Brain microvascular endothelial cell (primary cell): ENCODE measurements at places on chromosomes 16 and 17.
A peak's percentile ranks its signal among the peaks of the same experiment; 100 is the strongest.

GRCh38 chr17:73359352-73359751, 47.6 kb upstream of the CDC42EP4 start:
- no peak for DNase-seq

DNA sequence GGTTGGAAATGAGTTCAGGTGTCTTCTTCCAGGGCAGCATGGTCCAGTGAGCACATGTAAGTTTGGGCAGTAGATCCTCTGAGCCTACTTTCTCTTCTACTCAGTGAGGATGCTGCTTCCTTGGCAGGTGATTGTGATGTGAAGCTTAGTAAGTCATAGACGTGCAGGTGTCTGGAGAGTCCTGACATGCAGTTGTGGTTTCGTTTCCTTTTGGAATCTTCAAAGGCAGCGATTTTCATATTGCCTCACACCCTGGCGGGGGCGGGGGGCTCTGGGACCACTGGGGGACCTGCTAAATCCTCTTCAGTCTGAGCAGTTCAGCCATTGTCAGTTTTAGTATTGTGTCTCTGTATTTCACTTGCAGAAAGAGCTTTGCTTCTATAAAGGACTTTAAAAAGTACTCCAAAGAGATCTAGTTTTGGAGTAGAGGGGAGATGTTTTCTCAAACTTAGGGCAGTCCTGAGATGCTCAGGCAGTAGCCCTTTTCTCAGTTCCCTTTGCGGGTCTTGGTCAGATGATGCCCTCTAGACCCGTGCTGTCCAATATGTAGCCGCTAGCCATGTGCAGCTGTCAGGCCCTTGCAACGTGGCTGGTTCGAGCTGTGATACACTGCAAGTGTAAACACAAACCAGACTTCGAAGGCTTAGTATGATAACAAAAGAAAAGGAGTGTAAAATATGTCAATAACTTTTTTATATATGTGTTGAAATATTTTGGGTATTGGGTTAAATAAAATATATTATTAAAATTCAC, 4.0 kb upstream of the CDK5R1 start:
- no peak for DNase-seq

- peak; percentile 54 for DNase-seq
Measured at GRCh38 chr16:1150511-1150982, 2.4 kb upstream of the CACNA1H start.

GRCh38 chr16:80517846-80518245, 22.9 kb upstream of the DYNLRB2 start:
- no peak for DNase-seq

GRCh38 chr16:54341892-54342776, 55.5 kb upstream of the IRX3 start:
- DNase-seq: no peak

GRCh38 chr16:4015275-4016004, 100.8 kb downstream of the ADCY9 start:
- no peak for DNase-seq

GRCh38 chr17:44287651-44288050, 19.7 kb upstream of the SLC4A1 start:
- DNase-seq: no peak

GRCh38 chr17:40436636-40437035, 6.6 kb upstream of the IGFBP4 start:
- no peak for DNase-seq

DNA sequence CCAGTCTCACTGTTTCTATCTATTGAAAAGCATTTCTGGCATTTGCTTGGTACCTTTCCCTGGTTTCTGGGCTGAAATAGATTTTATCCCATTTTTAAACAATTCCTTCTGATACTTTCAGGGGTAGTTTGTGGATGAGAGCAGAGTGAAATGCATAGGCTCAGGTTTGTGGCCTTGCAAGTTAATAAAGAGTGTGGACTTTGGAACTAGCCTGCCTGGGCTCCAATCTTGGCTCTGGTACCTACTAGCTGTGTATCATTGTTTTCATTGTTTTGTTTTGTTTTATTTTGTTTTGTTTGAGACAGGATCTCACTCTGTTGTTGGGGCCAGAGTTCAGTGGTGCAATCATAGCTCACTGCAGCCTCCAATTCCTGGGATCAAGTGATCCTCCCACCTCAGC, 175.5 kb downstream of the PRKCB start:
- DNase-seq: no peak

GRCh38 chr17:31390426-31390747, 1.1 kb upstream of the RAB11FIP4 start:
- DNase-seq: no peak

DNA sequence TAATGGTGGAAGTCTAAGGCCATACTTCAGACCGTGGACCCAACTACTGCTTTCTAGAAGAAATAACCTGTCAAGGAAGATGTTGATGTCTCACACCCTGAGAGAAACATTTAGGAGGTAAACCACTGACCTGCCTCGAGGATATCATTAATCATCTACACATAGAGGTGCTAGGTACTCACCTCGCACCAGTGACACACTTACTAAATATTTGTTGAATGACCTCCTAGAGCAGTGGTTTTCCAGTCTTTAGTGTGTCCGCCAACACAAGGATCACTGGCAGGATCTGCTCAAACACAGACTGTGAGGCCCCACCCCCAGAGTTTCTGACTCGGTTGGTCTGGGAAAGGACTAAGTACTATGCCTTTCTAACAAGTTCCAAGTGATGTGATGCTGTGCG, 197.4 kb upstream of the CACNG5 start:
- DNase-seq: no peak

DNA sequence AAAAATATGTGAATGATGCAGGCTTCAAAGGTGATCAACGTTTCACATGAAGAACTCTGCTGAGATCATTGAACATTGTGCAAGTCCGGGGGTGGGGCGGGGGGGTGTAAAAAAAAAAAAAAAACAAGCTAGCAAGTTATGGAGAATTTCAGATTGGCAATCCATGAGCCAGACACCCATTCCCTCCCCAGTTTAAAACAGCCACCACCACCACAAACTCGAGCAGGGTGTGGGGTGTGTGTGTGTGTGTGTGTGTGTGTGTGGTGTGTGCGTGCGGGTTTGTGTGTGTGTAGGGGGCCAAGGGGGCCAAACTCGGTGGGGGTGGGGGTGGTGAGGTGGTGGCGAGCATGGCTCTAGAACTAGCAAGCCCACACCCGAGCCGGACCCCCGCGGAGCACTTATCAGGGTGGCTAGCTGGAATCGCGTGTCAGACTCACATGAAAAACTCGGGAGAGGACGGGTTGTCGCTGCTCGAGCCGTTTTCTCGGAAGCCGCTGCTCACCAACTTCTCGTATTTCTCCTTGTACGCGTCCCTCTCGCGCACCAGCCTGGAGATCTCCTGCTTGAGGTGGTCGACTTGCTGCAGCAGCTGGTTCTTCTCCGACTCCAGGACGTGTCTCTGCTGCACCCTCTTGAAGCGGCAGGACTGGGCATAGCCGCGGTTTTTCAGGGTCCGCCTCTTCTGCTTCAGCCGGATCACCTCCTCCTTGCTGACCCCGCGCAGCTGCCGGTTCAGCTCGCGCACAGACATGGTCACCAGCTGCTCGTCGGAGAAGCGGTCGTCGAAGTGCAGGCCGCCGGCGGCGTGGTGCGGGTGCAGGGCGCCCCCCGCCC, 2.0 kb downstream of the MAF start:
- DNase-seq: peak; percentile 45

DNA sequence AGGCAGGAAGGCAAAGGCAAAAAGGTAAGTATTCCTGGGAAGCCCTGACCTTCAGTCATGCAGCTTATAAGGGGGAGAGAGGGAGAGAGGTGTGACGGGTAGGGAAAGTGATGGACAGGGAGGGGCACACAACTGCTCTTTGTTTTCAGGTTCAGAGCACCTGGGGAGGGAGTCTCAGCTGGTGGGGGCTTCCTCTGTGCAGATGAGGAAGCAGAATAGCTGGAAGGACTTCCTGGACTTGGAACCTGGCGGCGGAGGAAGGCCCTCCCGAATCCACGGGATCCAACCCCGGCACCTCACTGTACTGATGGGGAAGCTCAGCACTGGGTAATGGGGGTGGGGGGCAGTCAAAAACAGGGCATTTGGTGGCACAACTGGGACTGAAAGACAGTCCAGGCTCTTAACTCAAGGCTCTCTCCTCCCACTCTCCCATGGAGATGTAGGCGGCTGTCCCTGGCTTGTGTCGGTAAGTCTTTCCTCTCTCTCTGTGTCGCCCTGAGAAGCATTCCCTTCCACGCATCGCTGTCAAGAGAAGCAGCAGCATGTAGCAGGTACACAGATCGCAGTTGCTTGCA, 11.9 kb upstream of the PITPNM3 start:
- DNase-seq: no peak

DNA sequence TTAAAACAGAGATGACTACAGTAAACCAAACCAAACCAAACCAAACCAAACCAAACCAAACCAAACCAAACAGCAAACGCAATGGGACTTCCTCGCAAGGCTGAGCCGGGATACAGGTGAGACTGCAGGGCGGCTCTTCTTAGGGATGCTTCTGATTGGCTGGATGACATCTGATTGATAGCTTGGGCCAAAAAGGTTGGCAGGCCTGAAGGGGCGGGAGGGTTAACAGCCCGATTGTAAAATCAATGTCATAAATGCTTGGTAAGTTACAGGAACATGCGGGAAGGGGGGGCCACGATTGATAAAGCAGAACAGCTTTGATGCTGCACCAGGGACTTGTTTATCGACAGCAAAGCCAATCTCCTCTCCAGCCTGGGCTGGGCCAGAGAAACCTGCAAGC, 86.1 kb downstream of the ZFHX3 start:
- DNase-seq: no peak

- DNase-seq: no peak
Measured at GRCh38 chr16:12588510-12588909, 215.2 kb downstream of the CPPED1 start.

DNA sequence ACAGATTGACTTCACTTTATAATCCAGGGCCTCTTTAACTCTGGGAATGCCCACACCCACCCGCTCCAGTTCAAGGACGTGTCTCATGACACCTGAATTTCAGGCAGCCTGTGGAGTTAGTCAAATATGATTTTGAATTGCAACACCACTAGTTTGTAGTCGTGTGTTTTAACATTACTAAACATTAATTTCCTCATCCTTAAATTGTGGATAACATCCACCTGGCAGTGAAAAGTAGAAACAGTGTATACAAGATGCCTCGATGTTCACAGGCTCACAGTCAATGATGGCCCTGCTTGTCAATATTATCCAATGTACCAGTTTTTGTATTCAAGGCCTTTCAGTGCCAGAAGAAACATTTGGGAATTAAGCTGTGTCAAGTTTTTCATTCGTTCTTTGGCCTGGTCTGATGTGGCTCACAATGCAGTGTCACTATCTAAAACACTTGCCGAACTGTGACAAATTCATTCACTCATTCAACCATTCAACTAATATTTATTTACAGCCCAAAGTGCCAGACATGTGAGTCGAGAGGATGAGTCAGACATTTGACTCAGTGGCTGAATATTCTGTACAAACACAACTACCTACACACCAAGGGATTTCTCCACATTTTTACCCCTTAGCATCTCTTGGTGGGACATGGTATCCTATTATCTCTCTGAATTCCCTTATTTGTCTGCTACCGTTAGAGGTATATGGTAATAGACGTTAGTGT, 1.4 kb downstream of the MEIOB start:
- peak; percentile 80 for DNase-seq

DNA sequence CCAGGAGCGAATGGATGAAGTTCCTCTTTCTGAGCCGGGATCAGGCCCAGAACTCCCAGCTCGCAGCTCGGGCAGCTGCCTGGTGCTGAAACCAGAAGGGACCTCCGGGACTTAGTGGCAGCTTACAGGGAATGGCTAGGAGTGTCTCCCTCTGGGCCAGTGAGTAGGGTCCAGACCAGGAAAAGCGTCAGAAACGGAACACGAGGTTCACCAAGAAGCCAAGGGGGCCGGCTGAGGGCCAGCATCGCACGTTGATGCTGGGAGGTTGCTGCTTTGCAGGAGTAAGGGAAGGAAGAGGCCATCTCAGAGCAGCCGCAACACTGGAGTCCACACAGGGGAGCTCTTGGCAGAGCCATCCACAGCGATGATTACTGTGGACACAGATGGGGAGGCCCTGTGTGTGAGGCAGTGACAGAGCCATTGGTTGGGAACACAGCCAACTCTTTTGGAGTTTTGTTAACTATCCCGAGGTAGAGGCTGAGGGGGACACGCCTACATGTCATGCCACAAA, 74.0 kb upstream of the CREBBP start:
- no peak for DNase-seq

- no peak for DNase-seq
Measured at GRCh38 chr17:48597528-48597777, 3.9 kb upstream of the HOXB5 start.

GRCh38 chr17:30273373-30273772, 18.4 kb downstream of the BLMH start:
- DNase-seq: peak; percentile 39

DNA sequence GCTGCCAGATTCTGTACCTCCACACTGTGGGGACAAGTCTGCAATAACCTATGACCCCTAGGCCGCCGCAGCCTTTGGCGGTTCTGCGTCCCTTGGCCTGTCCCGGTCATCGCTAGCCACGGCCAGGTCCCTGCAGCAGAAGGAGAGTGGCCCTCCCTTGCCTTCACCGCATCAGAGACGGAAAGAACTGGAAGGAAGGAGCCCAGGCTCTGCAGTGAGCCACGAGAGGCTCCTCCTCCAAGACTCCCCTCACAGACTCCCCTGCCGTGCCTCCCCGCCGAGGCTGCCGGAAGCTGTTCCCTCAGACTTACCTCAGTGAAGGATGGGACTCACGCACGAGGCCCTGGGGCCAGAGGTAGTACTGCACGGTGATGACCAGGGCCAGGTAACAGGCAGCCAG, 11.0 kb downstream of the SLC38A8 start:
- no peak for DNase-seq

DNA sequence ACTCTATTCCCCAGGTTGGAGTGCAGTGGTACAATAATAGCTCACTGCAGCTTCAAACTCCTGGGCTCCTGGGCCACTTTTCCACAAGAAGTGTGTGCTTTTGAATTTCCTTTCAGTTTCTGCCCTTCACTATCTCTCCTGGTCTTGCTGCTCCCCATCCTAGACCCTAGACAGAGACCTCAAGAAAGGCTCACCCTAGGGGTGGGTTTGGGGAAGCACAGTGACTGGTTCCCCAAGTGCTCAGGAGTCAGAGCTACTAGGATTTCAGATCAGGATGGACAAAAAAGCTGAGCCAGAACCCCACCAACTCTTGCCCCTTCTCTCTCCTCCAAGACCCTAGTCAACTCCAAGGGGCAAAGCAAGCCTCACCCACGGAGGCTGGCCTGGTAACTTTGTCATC, 1.6 kb upstream of the SEBOX start:
- no peak for DNase-seq

DNA sequence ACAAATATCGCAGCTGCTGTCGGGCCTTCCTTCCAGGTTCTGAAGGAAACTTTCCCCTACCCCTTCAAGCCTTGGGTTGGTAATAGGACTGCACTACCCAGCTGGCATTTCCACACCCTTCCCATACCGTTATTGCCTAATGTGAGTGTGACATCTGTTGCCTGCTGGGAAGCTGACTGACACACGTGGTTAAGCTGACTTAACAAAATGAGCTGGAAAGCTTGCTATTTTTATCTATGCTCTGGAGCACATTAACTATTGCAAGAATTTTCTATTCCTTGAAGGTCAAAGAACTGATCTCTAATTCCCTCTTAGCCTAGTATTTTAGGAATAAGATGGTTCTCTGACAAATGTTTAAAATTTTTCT, 79.5 kb downstream of the PMP22 start:
- peak; percentile 25 for DNase-seq

- DNase-seq: no peak
Measured at GRCh38 chr17:55587608-55588139, 76.4 kb upstream of the SMIM36 start.

- peak; percentile 56 for DNase-seq
Measured at GRCh38 chr17:74176546-74177001, 26.9 kb upstream of the RPL38 start.
